GM19239 (cell line): ENCODE measurements at places on chromosomes 16 and 17.

DNA sequence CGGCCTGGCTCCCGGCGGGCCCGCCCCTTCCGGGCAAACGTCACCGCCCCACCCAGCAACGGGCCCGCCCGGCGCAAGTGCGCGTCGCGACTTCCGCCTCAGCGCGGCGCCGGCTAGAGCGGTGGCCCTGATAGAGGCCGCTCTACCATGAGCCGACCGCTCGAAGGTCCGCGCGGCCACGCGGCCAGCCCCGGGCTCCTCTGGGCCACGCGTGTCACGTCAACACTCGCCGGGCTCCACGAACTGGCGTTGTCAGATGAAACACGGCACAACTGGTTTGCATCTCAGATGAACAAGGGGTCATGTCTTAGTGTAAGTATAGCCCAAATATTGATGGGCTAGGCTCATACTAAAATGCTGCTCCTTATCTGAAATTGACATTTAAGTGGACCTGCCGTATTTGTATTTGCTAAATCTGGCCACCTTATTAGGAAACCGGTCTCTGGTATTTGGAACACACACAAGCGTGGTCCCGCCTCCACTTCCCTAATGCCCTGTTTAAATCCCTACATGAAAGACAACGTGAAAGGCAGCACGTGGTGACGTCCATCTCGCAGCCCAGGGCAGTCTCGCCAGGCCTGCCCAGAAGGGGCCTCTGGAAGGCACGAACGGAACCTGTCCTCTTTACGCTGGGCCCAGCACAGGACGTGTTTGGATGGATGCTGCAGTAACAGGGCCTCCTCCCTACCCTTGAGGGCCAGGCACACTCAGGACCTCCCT, at the start of gene ZNF598:
ZNF598 (minus strand) TSS at position 31 of the 720 bp plus-strand sequence.
- peak; percentile 96 for DNase-seq

GRCh38 chr17:327296-327695, 25.3 kb downstream of the RPH3AL start:
- DNase-seq = no peak

DNA sequence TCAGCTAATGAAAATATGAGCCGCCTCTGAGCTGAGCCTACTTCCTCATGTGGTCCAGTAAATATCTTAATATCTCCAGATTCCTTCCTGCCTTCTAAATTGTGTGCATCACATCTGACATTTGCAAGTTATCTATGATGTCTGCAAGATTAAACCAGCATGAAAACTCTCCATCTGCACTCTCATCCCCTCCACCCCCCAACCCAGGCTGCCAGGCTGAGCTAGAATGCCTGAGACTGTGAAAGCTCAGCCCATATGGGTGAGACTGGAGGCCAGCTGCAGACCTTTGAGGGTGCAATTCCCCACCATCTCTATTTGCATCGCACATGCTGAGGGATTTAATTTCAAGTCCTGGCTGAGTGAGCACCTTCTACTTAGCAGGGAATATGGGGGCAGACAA, 82.8 kb downstream of the ASIC2 start:
- no peak for DNase-seq

DNA sequence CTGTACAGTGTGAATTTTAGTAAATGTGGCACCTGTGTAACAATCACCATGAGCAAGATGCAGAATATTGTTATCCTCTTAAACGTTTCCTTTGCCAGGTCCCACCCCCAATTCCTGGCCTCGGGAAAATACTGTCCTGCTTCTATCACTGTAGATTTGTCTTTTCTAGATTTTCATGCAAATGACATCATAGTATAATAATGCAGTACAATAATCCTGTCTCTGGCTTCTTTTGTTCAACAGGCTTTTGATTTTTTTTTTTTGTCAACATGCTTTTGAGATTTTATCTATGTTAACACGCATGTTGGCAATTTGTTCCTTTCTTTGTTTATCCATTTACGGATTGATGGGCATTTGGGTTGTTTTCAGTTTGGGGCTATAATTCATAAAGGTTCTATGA, 20.4 kb upstream of the HEATR3 start:
- DNase-seq = no peak

DNA sequence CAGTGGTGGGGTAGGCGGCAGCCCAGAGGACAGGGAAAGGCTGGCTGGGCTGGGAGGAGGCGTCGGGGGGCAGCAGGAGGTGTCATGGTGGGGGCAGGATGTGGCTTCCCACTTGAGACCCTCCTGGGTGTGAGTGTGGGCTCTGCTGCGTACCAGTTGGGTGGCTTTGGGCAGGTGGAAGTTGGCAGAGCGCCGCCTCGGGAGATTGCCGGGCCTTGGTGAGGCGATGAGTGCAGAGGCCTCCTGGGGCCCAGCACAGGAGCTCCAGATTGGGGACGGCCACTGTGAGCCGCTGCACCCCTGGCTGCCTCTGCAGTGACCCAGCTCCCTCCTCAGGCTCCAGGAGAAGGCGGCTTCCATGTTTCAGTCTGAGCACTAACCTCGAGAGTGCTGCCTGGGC, 13.8 kb downstream of the GPT2 start:
- no peak for DNase-seq

- DNase-seq = no peak
These were observed 29.6 kb downstream of the LITAF start for GRCh38 chr16:11556945-11557720.

DNA sequence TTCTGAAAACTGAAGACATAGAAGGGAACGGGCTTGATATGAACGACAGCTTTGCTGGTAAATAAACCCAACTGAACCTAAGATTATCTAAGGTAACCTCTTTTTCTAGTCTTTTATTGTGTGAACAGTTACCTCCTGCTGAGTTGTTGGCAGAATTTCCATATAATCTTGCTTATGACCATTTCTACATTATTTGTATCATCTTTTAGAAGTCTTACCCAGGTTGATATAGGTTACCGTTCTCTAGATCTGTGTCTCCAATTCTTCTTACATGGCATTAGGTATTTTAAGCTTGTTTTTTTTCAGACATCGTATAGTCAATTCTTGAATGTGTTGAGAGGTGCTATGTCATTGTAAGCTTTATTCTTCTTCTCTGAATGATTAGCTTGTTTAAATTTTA, 24.3 kb downstream of the TTC19 start:
- DNase-seq = no peak

DNA sequence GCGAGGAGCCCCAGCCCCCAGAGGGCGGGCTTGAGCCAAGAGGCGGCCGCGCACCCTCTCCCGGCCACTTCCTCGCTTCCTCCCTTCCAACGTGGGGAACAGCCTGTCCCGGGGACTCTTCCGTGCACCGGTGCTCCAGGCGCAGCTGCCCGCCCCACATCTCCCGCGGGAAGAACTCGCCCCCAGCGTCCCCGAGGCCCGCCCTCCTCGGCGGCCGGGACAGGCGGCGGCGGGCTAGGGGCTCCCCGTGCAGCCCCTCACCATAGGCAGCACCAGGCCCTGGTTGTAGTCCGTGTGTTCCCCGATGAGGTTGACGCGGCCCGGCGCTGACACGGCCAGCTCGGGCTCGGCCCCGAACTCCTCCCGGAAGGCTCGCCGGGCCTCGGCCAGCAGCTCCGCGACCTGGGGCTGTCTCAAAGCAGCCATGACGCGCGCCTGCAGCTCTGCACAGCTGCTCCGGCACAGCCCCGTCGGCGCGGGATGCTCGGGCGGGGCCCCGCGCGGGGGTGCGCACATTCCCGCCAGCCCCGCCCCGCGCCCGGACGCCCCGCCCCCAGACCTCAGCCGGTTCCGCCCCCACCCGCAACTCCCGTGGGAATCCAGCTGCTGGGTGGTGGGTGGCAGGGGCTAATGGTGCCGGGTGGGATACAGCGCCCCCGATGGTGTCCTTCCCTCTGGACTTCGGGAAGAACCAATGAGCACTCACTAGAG, at the start of gene GALK1:
GALK1 (minus strand) TSS at position 482 of the 711 bp plus-strand sequence; CDS start at position 426, 56 bp downstream.
- DNase-seq = peak; percentile 91

GRCh38 chr16:87493608-87494280, 920 bp upstream of the ZCCHC14 start:
- DNase-seq = no peak

- no peak for DNase-seq
These were observed 2287.0 kb downstream of the TP53TG3F start for GRCh38 chr16:35746281-35746962.

- DNase-seq = no peak
These were observed 35.3 kb upstream of the MMP2 start for GRCh38 chr16:55443434-55444346.

DNA sequence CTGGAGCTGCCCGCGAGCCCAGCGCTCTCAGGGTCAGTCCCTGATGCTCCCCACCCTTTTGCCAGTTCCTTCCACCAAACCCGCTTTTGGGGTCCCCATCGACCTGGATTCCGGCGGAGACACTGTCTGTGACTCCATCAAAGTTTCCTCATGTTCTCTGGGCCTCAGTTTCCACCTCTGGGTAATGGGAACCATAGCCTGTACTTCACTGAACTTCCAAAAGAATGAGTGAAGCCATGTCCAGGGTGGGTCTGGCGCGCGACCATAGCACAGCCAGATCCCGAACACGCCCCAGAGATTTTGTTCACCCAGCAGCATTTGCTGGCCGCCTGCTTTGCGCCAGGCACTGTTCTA, 327 bp downstream of the SDR42E2 start:
- no peak for DNase-seq

GRCh38 chr17:6651354-6651918, at the start of the genes C17orf100 and MED31:
Gene C17orf100 (plus strand): TSS chr17:6651762. CDS start chr17:6651914, 152 bp downstream.
Gene MED31 (minus strand): TSS chr17:6651605. CDS start chr17:6651528, 77 bp downstream.
- peak; percentile 92 for DNase-seq

- no peak for DNase-seq
These were observed 557 bp upstream of the CX3CL1 start for GRCh38 chr16:57371494-57372371.

GRCh38 chr16:4688674-4689045, 4.7 kb upstream of the NUDT16L1 start:
- DNase-seq = no peak

DNA sequence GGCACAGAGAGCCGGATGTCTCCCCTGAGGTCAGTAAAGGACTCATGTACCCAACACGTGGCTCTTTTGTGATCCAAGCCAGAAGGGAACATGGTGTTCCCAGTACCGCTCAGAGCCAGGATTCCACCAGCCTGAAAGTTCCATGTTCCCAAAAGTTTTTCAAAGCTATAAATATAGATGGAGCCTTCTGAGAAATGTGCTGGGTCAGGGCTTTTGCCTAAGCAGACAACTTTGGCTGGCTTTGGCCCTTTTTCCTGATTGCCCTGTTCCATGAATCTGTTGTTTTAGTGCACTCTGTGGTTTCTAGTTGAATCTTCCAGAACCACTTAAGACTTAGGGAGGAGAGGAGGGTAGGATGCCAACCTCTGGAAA, 128.5 kb upstream of the HS3ST2 start:
- no peak for DNase-seq

- DNase-seq = no peak
These were observed 6.0 kb downstream of the PRKAR1A start for GRCh38 chr17:68518063-68518815.

DNA sequence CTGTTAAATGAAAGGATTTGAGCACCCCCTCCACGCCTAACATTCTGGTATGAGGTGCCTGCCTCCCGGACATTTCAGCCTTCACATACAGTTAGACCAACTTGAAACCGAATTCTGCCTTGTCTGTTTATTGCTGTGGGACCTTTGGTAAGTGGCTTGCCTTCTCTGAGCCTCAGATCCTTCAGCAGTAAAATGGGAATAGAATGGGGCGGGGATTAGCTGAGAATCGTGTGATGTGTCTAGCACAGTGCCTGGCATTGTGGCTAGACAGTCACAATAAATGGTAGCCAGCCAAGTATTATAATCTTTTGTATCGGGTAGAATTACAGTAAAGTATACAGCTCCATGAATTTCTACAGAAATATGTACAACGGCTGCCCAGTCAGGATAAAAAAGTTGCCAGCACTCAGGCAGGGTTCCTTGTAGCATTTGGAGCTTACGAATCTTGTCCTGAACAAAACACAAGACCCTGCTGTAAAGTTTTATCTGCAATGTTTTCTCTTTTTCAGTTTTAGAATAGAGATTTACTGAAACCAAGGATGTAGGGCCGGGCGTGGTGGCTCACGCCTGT, 786 bp downstream of the TMC7 start:
- no peak for DNase-seq

- no peak for DNase-seq
These were observed 56.0 kb upstream of the TOB1 start for GRCh38 chr17:50922107-50922506.

DNA sequence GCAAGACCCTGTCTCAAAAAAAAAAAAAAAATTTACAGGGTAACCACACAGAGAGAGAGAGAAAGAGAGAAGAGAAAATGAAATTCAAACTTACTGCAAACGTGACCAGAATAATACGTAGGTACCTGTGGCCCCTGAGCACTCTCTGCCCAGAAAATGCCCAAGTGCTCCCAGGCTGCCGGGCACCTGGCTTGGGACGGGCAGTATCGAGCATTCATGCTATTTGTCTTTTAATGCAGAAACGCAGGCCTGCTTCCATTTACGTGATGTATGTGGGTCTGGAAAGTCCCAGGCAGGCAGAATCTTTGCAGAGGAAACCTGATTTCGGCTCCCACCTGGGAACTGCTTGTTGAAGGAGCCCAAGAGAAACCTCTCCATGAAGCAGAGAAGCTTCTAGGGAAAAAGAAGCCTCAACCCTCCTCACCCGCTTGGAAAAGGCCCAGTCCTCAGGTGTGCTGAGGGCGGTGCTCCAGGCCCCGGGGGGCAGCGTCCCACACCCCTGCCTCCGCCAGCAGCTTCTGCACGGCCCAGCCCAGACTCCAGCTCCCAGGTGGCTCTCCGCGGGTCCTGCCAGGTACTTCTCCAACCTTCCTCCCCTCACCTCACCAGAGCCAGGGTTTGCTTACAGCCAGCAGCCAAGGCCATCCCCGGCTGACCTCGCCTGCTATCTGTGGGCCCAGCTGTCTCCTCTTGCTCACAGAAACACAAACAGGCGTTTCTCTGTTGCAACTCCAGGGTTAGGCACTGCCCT, 14.0 kb downstream of the RPH3AL start:
- no peak for DNase-seq

DNA sequence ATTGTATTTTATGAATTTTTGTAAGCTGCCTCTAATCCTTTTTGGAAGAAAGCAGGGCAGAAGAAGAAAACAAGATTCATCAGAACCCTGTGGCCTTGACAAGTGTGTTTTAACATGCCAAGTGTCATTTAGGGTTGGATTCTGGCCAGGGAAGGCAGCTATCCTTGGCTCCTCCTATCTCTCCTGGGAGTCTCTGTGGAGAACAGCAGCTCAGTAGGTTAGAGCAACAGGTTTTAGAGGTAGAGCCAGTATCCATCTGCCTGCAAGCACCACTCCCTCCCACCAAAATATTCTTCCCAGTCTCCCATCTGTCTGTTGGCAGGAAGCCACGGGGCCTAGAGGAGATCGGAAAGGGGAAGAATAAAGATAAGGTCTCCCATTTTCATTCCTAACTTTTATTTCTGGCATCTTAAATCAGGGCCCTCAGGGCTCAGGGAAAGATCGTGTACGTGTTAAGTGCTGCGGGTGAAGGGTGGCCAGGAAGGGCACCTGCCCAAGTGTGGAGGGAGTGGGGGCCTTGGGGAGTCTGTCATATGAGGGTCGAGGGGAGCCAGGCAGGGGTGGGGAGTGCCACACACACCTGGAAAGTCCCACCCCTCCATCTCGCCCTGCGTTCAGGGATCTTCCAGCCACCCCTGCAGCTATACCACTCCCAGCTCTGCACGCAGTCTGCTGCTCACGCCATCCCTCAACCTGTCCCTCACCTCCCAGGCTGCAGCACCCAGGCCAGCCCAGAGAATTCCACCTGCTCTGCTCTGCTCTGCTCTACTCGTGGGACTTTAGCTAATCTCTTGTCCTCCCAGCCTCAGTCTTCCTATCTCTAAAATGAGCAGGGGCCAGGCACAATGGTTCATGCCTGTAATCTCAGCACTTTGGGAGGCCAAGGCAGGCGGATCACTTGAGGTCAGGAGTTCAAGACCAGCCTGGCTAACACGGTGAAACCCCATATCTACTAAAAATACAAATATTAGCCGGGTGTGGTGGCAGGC, 17.1 kb upstream of the CPSF4L start:
- DNase-seq = no peak

- DNase-seq = no peak
These were observed 139.6 kb upstream of the NOL11 start for GRCh38 chr17:67578142-67578457.
